Prostate gland (tissue), 2 donors: ENCODE measurements at places on chromosomes 7 and 10.

GRCh38 chr7:137931823-137932222 lies 70.1 kb downstream of the CREB3L2 start:
- DNase-seq, result no peak

GRCh38 chr7:97868788-97869187 lies 3.4 kb downstream of the ASNS start:
- no peak for DNase-seq

GRCh38 chr7:12584930-12585329 lies 14.4 kb downstream of the SCIN start:
- DNase-seq, result no peak

DNA sequence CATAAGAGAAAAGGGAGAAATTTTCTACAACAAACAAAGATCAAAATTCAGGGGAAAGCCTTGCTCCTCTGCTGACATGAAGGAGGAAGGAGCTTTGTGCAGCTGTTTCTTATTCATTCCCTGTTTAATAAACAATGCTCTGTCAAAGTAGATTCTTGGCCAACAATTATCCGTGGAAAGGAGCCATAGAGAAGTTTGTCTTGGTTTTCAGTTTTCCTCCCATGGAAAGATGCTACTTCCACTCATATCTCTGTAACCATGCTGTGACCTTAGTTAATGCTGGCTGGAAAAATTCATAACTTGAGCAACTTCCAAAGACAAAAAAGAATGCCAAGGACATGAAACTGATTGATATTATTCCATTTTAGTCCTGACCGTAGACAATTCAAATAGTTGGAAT lies 8.1 kb downstream of the DDC start:
- no peak for DNase-seq

- no peak for DNase-seq
Observed at GRCh38 chr10:77686096-77686495, 48.5 kb upstream of the KCNMA1 start.

GRCh38 chr7:47622586-47622945 lies 40.7 kb upstream of the TNS3 start:
- DNase-seq, result no peak

DNA sequence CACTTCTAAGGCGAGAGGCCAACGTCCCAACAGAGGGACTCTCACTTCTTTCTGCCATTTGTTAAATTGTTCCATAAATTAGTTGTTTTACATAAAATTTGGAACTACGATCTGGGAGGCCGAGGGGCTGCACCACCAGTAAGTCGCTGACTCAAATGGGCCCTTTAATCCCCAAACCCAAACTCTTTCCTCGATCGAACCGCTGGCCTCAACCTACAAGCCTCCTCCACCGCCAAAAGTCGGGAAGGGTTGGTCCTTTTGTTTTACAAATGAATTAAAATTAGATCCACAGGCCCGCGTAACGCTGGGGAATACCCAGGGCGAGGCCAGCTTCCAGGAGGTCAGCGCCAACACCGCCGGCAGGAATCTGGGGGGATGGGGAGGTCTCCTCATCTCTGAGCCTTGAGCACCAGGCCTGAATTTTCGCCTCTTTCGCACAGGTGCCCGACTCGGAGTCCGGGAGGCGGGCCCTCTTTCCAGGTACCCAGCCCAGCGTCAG lies 1.2 kb upstream of the FOXI2 start:
- no peak for DNase-seq
